ENCODE measurements at places on chromosomes 12 and 14.

DNA sequence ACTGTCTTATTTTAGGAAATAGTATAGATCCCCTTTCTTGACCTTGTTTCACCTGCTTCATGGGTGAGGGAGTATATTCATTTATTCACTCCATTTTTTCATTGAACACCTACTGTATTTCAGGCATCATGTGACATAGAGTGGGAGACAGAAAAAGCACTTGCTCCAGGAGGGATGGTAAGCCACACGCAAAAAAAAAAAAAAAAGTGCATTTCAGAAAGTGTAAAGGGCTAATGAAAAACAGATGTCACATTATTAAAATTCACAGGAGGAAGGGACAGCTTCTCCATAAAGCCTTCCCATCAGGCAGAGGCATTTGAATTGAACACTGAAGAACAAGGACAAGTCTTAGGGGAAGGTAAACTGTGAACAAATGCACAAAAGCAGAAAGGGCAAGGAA, 7.5 kb downstream of the SLC8A3 start:
- no peak for DNase-seq

DNA sequence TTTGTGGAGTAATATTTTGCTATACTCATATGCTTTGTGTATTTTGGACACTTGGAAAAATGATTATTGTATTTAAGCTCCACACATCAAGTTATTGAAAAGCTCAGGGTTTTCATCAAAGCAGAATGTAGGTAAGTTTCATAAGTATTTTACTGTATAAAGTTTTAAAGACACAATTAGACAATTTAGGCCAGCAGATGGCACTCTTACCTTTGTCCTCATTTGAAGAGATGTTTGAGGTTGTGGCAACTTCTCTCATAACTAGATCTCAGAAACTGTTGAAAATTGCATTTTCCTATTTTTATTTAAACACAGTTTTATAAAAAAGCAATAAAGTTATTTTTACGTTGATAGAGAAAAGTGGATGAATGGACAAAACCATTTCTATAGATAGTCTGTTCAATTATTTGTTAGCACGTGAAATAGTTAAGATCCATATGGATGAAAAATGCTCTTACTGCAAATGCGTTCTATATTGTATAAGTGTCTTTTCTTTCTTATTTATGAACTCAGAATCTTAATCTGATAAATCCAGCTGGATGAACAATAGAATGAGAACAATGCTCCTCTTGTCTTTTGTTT, 300.0 kb downstream of the AEBP2 start:
- peak; percentile 63 for DNase-seq

GRCh38 chr14:42141328-42141727, 534.7 kb downstream of the LRFN5 start:
- no peak for DNase-seq

GRCh38 chr12:105581420-105581819, 250.9 kb downstream of the C12orf75 start:
- DNase-seq: no peak

All from cardiac muscle cell (in vitro differentiated cells and primary cell).